ENCODE measurements at places on chromosomes 7 and 10.

GRCh38 chr10:113348694-113349093 lies 204.2 kb upstream of the HABP2 start:
- DNase-seq, result no peak

DNA sequence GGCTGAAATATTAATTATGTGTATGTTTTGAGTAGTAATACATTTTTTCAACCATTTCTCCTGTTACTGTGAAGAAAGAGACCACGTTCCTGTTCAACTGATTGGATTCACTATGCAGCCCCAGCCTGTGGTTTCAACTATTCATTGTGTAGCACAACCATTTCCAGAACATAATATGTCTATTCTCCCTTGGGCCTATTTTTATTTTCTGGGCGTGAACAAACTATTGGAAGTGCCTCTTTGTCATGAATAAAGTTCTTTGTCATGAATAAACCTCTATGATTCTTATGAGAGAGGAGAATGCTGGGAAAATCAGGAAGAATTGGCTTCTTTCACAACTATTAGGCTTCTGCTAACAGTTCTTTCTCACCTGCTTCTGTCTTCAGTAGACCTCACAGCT lies 152.4 kb downstream of the GNAT3 start:
- DNase-seq, result no peak

DNA sequence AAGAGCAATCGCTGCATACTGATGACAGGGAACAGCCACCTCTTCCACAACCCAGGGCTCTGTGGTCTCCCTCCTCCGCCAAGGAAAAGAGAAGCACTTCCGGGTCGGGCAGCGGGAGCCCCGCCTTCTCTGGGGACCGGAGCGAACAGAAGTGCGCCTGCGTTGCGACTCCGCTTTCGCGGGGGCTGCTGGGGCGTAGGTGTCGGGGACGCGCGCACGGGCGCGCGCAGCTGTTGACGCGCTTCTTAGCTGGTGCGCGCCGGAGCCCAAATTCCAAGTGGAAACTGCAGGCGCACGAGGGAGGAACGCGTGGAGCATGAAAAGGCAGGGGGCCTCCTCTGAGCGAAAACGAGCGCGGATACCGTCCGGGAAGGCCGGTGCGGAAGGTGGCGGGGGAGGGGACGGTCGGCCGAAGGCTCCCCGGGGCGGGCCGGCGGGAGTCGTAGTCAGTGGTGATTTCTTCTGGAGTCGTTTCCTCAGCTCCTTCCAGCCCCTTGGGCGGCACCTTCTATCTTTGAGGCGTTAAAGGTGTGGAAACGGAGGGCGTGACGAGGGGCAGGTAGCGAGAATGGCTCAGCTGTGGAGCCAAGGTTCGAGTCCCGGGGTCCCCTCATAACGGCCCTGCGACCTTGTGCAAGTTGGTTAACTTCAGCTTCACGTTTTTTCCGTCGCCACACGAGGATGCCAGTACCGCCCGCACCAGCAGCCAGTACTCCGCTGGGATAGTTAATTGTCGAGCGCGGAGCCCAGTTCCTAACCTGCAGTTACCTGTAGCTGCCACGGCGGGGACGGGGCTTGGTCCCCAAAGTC lies at the start of the genes COX15 and CUTC:
Gene COX15, minus strand, starts transcription at position 95 of the 810 bp plus-strand sequence. Its CDS starts 78 bp downstream, at position 17.
Gene CUTC, plus strand, starts transcription at position 202 of the 810 bp plus-strand sequence. Its CDS starts 115 bp downstream, at position 317.
- peak; percentile 98 for DNase-seq

DNA sequence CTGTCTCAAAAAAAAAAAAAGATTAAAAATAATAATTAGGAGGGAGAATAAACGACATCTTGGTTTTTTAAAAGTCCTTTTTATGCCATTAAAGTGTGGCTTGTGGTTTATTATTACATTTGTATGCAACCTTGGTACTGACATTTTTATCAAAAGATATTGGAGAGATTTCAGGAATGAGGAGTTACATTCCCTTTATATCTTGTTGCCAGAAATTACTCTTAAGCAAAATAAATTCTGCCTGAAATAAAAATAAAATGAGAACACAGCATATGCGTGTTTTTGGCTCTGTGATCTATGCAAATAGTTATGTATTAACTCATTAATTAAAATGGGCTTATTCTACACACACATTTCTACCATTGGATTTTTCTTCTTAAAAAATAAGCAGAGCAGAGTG lies 202.4 kb downstream of the BICC1 start:
- DNase-seq, result no peak

- DNase-seq, result peak; percentile 24
Observed at GRCh38 chr7:99027241-99027640, 116.7 kb downstream of the SMURF1 start.

DNA sequence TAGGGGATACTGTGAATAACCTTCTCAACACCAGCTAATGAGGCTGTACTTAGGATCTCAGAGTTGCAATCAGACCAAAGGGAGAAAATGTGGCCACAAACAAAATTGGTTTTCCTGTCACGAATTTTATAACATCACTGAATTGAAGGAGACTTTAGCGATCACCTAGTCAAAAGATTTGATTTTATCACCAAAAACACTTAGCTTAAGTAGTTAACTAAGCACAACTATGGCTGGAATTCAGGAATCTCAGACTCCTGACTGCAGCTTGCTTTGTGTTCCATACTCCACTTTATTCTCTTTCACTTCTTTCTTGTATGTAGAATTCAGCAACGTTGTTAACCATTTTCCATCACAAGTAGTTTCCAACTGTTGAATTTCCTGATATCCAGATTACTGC lies 152.0 kb downstream of the SLC16A9 start:
- no peak for DNase-seq

DNA sequence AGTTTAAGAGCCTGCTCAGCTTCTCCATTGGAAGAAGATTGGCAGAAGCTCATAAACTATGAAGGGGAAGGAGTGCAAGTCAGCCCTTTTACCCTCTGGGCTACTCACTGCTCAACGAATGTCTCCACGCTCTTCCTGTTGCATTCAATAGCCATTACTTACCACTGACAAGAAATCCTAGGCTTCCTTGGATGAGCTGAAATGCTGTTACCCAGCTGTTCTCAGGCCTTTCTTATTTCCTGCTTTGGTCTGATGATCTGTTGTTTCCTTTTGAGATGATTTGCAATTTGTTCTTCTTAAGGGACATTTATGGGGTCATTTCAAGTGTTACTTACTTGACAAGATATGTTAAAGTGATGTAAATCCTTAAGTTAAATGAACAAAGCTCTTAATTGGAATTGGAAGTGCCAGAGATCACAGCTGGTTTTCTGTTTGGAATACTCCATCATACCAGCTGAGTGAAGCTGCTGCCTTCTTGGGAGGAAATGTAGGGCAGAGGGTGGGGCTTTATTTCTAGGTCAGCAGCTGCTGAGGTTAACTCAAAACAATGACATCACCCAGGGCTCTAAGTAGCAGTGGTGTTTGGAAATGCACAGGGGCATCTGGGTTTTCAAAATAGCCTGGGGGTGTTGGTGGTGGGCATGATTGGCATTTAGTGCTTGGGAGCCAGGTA lies 170.0 kb downstream of the PRKCQ start:
- peak; percentile 65 for DNase-seq

DNA sequence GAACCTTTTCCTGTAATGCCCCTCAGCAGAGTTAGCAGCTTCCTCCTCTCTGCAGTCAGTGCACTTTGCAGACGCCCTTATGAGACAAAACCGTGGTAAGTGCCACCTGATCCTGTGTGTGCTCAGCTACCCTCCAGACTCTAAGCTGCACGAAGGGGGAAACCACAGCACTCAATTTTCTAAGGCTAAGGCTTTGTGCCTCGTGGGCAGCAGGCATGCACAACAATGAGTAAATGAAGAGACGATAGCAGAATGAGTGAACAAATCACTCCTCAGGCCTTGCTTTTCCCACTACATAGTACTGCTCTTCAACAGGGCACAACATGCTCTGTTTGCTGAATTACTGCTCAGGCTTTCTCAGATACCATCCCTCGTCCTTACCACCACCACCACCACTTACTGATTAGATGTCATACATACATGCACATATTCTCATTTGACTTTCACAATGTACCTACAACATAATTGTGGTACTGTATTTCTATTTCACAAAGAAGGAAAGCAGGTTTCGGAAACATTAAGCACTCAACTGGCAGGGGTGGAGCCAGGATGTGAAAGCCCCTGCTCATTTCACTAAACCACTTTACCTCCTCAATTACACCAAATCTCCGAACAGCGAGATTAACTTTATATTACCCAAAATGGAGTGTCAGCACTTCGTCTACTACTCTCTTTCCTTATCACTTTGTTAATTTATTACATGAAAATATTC lies 85.4 kb downstream of the ICA1 start:
- DNase-seq, result no peak

GRCh38 chr7:46421441-46422230 lies 500.6 kb upstream of the IGFBP3 start:
- DNase-seq, result no peak

GRCh38 chr7:22666732-22667131 lies 60.3 kb upstream of the IL6 start:
- DNase-seq, result no peak

GRCh38 chr10:61834519-61834918 lies 67.0 kb upstream of the ARID5B start:
- no peak for DNase-seq

GRCh38 chr10:76133597-76134255 lies 702.3 kb downstream of the LRMDA start:
- no peak for DNase-seq

GRCh38 chr7:138753610-138754009 lies 44.2 kb upstream of the TMEM213 start:
- DNase-seq, result no peak

GRCh38 chr7:24877790-24878311 lies 102.1 kb downstream of the OSBPL3 start:
- DNase-seq, result no peak

DNA sequence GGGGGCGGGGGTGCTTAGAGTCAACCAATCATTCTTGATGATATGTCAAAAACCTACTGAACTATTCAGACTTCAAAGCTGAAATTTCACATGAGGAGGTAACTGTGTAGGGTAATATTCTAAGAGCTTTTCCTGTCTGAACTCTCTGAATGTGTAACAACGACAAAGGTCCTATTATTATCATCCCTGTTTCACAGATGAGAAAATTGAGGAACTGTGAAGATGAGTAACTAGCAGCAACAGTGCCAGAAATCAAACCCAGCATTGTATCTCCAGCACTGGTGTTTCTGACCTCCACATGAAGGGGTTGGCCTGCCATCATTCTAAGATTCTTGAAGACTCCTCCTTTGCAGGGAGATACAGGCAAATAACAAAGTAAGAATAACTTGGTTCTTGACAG lies 294.7 kb upstream of the AOAH start:
- DNase-seq, result no peak

GRCh38 chr7:23291957-23292560 lies 7.1 kb upstream of the MALSU1 start:
- no peak for DNase-seq

DNA sequence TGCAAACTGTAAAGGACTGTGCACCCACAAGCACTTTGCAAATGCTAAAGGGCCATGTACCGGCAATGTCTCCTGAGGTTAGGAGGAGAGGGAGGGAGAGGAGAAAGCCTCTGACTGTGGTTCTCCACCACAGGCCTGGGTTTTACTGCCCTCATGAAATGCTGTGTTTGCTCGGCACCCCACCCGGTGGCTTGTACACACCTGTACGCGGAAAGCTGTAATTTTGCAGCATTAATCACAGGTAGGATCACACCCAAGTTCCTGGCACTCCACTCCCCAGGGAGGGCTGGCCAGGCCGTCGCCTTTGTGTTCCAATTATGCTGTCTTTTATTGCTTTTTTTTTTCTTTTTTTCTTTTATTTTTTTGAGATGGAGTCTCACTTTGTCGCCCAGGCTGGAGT lies 78.5 kb upstream of the MYL10 start:
- DNase-seq, result no peak

- no peak for DNase-seq
Observed at GRCh38 chr10:77297393-77297739, 340.2 kb downstream of the KCNMA1 start.

DNA sequence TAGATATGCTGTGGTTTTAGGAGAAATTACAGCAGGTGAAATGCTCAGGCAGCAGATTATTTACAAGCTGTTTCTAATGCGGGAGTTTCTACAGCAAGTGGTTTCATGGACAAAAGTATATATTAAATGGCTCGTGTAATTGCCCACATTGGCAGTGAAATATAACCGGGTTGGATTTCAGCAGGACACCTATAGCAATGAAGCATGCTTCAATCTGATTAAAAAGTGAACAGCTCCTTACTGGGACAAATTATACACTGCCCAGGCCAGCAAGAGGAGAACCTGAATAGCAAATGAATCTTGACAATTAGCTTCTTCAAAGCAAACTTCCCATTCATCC lies 35.2 kb upstream of the LYZL1 start:
- DNase-seq, result no peak

DNA sequence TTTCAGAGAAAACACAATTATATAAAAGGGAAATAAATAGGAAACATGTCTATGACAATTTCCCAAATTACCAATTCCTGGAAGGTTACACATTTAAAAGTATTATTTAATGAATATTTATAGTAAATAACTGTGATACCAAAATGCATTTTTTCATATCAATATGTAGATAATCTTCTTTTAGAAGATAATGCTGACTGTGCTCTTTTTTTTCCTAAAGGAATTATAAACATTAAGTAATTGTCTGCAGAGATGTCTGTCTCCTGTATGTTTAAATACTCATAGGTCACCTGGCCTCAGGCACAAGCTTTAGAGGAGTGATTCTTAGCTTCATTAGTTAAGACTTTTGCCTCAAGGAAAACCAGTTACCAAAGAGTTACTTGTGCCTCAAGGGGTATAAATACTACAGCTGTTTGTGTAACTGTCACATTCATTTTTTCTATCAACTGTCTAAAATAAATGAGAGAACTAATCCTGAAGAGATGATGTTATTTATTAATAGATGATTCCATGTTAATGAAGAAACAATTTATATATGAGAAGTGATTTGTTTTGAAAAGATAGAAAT lies 77.1 kb downstream of the DNAJC1 start:
- DNase-seq, result no peak

- DNase-seq, result no peak
Observed at GRCh38 chr10:101858723-101859500, 15.3 kb upstream of the KCNIP2 start.

DNA sequence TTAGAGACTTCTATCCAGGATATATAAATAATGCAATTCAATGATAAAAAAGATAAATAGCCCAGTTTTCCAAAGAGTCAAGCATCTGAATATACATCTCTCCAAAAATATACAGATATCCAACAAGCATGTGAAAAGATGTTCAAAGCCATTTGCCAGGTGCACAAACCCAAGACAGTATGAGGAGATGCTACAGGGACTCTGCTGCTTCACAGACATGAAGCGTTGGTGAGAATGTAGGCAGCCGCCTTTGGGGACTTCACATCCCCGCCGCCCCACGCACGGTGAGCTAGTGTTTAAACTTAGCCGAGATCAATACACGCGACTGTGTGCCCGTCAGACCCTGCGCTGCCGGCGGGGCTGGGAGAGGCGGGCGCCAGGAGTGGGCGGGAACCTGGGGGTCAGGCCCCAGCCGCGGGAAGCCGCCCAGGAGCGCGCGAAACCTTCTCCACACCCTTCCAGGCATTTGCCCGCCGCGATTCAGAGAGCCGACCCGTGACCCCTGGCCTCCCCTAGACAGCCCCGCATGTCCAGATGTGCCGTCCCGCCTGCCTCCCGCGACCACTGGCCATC lies 927 bp upstream of the ALOX5 start:
- no peak for DNase-seq

DNA sequence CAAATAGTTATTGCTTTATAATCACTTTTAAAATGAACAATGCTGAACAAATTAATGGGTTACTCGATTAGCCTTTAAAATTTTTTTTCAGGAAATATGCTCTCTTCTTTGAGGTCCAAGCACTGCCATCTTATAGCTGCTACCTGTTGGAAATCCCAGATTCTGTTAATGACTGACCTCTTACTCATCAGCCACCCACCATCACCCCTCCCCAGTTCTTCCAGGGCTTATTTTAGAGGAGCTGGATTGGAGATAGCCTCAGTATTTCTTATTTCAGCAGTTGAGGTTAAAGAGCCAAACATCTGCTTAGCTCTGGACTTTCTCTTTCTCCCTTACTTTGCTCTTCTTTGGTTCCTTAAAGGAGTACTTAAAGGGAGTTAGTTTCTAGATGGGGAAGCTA lies 420.0 kb downstream of the EXOC4 start:
- no peak for DNase-seq

Data from coronary artery (tissue), 2 donors.